Activated CD4-positive, alpha-beta T cell treated with anti-CD3 and anti-CD28 coated beads, Interleukin-2, amount 10 ng/mL, durations not matched to agents 24 days and 14 days (primary cell): ENCODE measurements at places on chromosomes 4 and X. TPM values are rescaled to one million over a fixed set of nuclear protein-coding genes. Genes with fewer than 3 reads are reported as not detected.

- H3K4me3 ChIP-seq: no peak overlapping the region
- H3K27me3 ChIP-seq: no peaks in the 10 kb centered on the region
- H3K4me1 ChIP-seq: peaks cover 2% of the 10 kb centered on the region
- peaks cover 12% of the 10 kb centered on the region for H3K36me3 ChIP-seq
Observed at GRCh38 chrX:155242300-155242699, 22.0 kb downstream of the RAB39B start.

GRCh38 chrX:78168065-78168464 is 28.6 kb upstream of the TAF9B start:
- no peak for DNase-seq
- no peaks in the 10 kb centered on the region for H3K36me3 ChIP-seq
- H3K27ac ChIP-seq: no peak overlapping the region
- no peaks in the 10 kb centered on the region for H3K4me1 ChIP-seq
- H3K27me3 ChIP-seq: no peaks in the 10 kb centered on the region
- H3K4me3 ChIP-seq: no peak overlapping the region

GRCh38 chr4:16524911-16525554 is 298.8 kb upstream of the TAPT1 start:
- H3K4me3 ChIP-seq: no peak overlapping the region
- no peak for DNase-seq
- no peaks in the 10 kb centered on the region for H3K27me3 ChIP-seq

DNA sequence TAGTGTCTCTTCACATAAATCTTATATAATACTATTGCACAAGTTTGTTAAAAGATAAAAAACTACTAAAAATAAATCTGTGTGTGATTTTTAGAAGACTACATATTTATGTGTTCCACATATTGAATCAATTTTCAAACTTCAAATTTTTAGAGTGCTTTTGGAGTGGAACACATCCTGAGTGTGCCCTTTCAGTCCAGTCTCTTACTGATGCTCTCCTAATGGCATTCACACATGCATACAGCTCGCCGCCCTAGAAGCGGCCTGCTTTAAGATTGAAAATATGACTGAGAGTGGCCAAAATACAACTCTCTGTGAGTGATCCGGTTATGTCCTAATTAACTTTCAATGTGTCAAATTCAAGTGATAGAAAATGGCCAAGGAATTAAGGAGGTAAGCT is 628.8 kb downstream of the ANKRD50 start:
- H3K4me3 ChIP-seq: no peak overlapping the region
- no peaks in the 10 kb centered on the region for H3K36me3 ChIP-seq

- H3K27ac ChIP-seq: no peak overlapping the region
- H3K4me3 ChIP-seq: no peak overlapping the region
- H3K36me3 ChIP-seq: no peaks in the 10 kb centered on the region
- H3K4me1 ChIP-seq: no peaks in the 10 kb centered on the region
- no peak for DNase-seq
Observed at GRCh38 chrX:96474029-96474740, 210.5 kb upstream of the DIAPH2 start.

- H3K36me3 ChIP-seq: no peaks in the 10 kb centered on the region
- DNase-seq: no peak
- H3K4me3 ChIP-seq: no peak overlapping the region
- no peaks in the 10 kb centered on the region for H3K4me1 ChIP-seq
- no peak overlapping the region for H3K27ac ChIP-seq
Observed at GRCh38 chr4:46329118-46329976, 60.6 kb downstream of the GABRA2 start.

HSD17B11 gene
- total RNA-seq: 12.1 and 13.0 TPM in 2 replicates

GRCh38 chrX:130027569-130027968 is 45.1 kb downstream of the BCORL1 start:
- H3K36me3 ChIP-seq: peaks cover 15% of the 10 kb centered on the region
- no peak overlapping the region for H3K27ac ChIP-seq
- no peak overlapping the region for H3K4me3 ChIP-seq
- no peak for DNase-seq
- no peaks in the 10 kb centered on the region for H3K27me3 ChIP-seq
- H3K4me1 ChIP-seq: peaks cover 10% of the 10 kb centered on the region

DNA sequence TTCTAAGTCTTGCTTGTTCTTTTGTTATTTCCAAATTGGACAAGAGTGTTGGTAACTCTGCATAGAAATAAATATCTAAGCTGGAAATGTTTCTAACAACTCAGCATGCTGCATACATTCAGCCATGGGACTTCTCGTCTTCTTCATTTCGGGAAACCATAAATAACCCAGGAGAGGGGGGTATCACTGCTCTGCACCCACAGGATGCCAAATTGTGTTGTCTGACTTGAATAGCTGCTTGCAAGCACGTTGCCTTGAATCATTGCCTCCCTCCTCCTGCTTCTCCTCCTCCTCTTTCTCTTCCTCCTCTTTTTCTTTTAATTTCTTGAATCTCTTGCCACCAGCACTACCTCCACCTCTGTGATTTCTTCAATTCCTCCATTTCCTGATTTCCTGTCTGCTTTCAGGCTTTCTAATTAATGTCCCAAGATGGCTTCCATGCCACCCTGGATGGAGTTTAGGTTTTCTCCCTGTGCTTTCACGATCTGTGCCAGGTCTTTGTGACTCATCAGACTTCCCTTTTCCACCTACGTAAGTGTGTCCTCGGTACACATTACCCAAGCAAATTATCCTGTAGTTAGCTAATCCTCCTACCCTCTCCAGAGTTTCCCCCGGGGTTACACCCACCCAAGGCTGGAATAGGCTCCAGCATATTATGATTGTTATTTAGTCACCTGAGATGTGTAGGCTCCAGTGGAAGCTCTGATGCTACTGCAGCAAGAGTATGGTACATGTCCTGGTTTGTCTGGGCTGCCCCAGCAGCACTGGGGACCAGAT is 122.6 kb upstream of the VCX3B start:
- H3K27me3 ChIP-seq: no peaks in the 10 kb centered on the region
- no peaks in the 10 kb centered on the region for H3K36me3 ChIP-seq
- no peak for DNase-seq
- no peak overlapping the region for H3K4me3 ChIP-seq
- no peak overlapping the region for H3K27ac ChIP-seq
- no peaks in the 10 kb centered on the region for H3K4me1 ChIP-seq

DNA sequence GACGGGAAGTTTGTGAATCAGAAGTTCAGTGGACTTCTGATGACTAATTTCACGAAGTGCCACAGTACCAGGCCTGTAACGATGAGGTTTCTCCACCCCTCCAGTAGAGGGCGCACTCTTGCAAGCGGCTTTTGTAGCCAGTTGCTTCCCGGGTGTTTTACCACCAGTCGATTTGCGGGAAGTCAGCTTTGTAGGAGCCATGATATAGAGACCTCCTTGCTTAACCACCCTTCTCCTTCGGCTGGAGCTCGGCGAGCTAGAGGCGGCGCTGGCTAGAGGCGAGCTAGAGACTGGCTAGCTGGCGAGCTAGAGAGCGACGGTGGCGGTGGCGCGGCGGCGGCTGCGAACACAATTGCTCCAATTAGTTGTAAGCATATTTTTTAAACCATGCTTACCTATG is 72.0 kb downstream of the IL1RAPL1 start:
- no peaks in the 10 kb centered on the region for H3K36me3 ChIP-seq
- DNase-seq: no peak
- no peaks in the 10 kb centered on the region for H3K4me1 ChIP-seq
- H3K27me3 ChIP-seq: no peaks in the 10 kb centered on the region

CXCL10 gene
- total RNA-seq: 3.4 and 4.3 TPM in 2 replicates

SATL1 gene
- not detected in 2 replicates for total RNA-seq

MPC1L gene
- total RNA-seq: not detected in 2 replicates

- no peaks in the 10 kb centered on the region for H3K27me3 ChIP-seq
- H3K36me3 ChIP-seq: no peaks in the 10 kb centered on the region
- no peak overlapping the region for H3K4me3 ChIP-seq
Observed at GRCh38 chr4:44132526-44132925, 316.1 kb downstream of the KCTD8 start.

DNA sequence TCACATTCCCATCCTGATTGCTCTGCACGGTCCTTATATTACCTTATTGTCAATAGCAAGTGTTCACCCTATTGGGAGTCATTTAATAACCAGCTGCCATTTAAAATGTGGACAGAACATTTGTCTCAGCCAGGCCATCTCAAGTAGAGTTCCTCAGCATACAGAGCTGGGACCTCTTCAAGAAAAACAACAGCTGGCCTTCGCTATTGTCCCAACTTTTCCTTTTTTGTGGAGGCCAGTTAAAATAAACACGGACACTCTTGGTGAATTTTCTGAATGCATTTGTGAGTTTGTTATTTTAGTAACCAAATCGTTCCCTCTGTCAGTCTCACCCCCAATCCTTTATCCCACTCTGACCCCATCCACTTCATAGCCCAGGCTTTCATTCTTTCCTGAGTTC is 395.3 kb upstream of the PITX2 start:
- no peak overlapping the region for H3K4me3 ChIP-seq
- DNase-seq: no peak
- no peak overlapping the region for H3K27ac ChIP-seq
- H3K36me3 ChIP-seq: no peaks in the 10 kb centered on the region
- H3K4me1 ChIP-seq: no peaks in the 10 kb centered on the region

MBNL3 gene
- 12.2 and 15.4 TPM in 2 replicates for total RNA-seq

- no peak overlapping the region for H3K4me3 ChIP-seq
- no peaks in the 10 kb centered on the region for H3K4me1 ChIP-seq
- H3K36me3 ChIP-seq: no peaks in the 10 kb centered on the region
- H3K27ac ChIP-seq: no peak overlapping the region
- no peaks in the 10 kb centered on the region for H3K27me3 ChIP-seq
Observed at GRCh38 chr4:61296144-61296543, 96.0 kb downstream of the ADGRL3 start.

GRCh38 chr4:40881851-40882250 is 132.1 kb downstream of the NSUN7 start:
- no peak for DNase-seq
- peaks cover 26% of the 10 kb centered on the region for H3K27me3 ChIP-seq
- no peaks in the 10 kb centered on the region for H3K36me3 ChIP-seq

DNA sequence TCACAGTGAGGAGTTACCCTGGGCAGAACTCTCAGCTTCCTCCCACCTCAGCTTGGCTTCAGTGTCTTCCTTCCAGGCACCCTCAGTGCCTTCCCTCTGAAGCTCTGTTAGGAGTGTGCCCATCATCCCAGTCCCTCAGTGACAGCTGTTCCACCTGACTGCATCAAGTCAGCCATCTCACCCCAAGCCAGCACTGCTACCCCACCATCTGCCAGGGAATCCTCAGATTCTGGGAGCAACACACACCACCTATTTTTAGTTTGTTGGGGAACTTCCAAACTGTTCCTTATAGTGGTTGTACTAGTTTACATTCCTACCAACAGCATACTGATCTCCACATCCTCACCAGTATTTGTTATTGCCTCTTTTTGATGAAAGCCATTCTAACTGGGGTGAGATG is 182.9 kb downstream of the RELL1 start:
- H3K4me1 ChIP-seq: no peaks in the 10 kb centered on the region
- no peak overlapping the region for H3K4me3 ChIP-seq
- H3K27me3 ChIP-seq: peaks cover 5% of the 10 kb centered on the region

PAK3 gene
- total RNA-seq: 0.07 and 0.30 TPM in 2 replicates

PF4V1 gene
- total RNA-seq: not detected in 2 replicates

GPR173 gene
- total RNA-seq: not detected in 2 replicates

GRCh38 chr4:33302321-33302720 is 2582.2 kb downstream of the PCDH7 start:
- no peaks in the 10 kb centered on the region for H3K36me3 ChIP-seq
- no peak for DNase-seq
- no peaks in the 10 kb centered on the region for H3K27me3 ChIP-seq
- no peaks in the 10 kb centered on the region for H3K4me1 ChIP-seq
- H3K4me3 ChIP-seq: no peak overlapping the region

DNA sequence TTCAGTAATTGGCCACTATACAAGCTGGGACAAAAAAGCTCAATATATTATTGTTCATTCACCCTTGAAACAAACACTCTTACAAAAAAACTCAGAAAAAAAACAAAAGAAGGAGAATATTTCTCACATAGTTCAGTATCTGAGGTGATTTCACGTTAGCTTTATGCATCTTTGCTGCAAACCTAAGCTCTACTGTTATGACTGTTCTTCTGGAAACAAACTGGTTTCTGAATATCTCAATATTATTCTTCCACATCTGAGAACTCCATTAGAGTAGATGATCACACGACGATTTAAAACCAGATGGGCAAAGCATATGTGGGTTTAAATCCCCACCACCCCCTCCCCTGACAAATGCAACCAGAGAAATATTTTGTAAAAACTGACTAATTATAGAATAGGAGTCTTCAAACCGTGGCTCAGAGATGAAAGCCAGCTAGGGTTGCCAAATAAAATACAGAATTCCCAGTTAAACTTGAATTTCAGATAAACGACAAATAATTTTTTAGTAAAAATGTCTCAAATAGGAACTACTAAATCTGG is 182.0 kb upstream of the FAM241A start:
- no peaks in the 10 kb centered on the region for H3K4me1 ChIP-seq
- H3K27me3 ChIP-seq: no peaks in the 10 kb centered on the region
- no peaks in the 10 kb centered on the region for H3K36me3 ChIP-seq
- H3K27ac ChIP-seq: no peak overlapping the region
- DNase-seq: no peak
- no peak overlapping the region for H3K4me3 ChIP-seq

GRCh38 chr4:6405397-6405706 is 67.1 kb downstream of the PPP2R2C start:
- H3K4me3 ChIP-seq: no peak overlapping the region
- no peak overlapping the region for H3K27ac ChIP-seq
- H3K36me3 ChIP-seq: no peaks in the 10 kb centered on the region
- no peak for DNase-seq

PI4K2B gene
- total RNA-seq: 32.8 and 34.2 TPM in 2 replicates

HSFX3 gene
- total RNA-seq: not detected in 2 replicates

PNMA3 gene
- 0.90 and 1.1 TPM in 2 replicates for total RNA-seq

DNA sequence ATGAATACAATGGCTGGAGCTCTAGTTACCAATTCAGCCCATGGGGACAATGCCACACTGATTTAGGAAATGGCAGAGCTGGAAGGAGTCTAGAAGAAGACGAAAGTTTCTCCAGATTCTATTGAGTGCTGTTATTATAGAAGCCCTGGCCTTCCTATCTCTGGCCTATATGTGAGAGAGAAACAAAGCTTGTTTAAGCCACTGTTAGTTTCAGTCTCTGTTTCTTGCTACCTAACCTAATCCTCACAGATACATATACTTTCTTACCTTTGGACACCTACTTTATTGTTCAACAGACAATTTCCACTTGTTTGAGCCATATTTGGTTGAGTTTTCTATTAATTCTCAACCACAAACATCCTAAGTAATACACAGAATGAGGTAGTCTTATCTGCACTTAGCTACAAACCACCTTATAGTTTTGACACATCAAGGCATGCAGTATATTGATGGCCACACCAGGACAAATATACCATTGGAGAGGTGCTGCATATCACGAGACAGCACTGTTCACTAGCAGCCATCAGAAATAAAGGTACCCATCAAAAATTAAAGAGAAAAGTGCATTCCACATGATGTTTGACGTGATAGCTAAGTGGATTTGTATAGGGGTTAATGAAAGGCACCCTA is 190.2 kb downstream of the SMIM20 start:
- DNase-seq: no peak
- peak overlapping the region; percentile 67 for H3K27ac ChIP-seq
- H3K36me3 ChIP-seq: peaks cover 20% of the 10 kb centered on the region
- H3K27me3 ChIP-seq: no peaks in the 10 kb centered on the region
- no peak overlapping the region for H3K4me3 ChIP-seq

AMTN gene
- total RNA-seq: not detected in 2 replicates

- no peak for DNase-seq
- no peak overlapping the region for H3K27ac ChIP-seq
- no peaks in the 10 kb centered on the region for H3K36me3 ChIP-seq
- no peak overlapping the region for H3K4me3 ChIP-seq
Observed at GRCh38 chr4:169968999-169969398, 57.2 kb downstream of the MFAP3L start.

CFAP47 gene
- not detected in 2 replicates for total RNA-seq

GRCh38 chr4:143626134-143626911 is 74.2 kb downstream of the FREM3 start:
- H3K4me1 ChIP-seq: no peaks in the 10 kb centered on the region
- no peak overlapping the region for H3K27ac ChIP-seq
- H3K27me3 ChIP-seq: no peaks in the 10 kb centered on the region
- no peak for DNase-seq
- no peaks in the 10 kb centered on the region for H3K36me3 ChIP-seq
- no peak overlapping the region for H3K4me3 ChIP-seq
